ENCODE measurements at places on chromosomes 5 and 9.

DNA sequence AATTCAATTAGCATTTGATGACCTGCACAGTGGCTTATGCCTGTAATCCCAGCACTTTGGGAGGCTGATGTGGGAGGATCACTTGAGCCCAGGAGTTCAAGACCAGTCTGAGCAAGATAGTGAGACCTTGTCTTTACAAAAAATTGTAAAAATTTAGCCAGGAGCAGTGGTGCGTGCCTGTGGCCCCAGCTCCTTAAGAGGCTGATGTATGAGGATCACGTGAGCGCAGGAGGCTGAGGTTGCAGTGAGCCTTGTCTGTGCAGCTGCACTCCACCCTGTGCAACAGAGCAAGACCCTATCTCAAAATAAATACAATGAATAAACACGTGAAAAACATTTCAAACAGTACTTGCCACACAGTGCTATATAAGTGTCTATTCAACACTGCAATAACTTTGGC is 4.2 kb downstream of the ABCA1 start:
- DNase-seq, result peak; percentile 22

- peak; percentile 67 for DNase-seq
These were observed 7.0 kb downstream of the DIPK1B start for GRCh38 chr9:136719195-136719880.

GRCh38 chr5:112290691-112291090 is 128.4 kb downstream of the EPB41L4A start:
- DNase-seq, result no peak

DNA sequence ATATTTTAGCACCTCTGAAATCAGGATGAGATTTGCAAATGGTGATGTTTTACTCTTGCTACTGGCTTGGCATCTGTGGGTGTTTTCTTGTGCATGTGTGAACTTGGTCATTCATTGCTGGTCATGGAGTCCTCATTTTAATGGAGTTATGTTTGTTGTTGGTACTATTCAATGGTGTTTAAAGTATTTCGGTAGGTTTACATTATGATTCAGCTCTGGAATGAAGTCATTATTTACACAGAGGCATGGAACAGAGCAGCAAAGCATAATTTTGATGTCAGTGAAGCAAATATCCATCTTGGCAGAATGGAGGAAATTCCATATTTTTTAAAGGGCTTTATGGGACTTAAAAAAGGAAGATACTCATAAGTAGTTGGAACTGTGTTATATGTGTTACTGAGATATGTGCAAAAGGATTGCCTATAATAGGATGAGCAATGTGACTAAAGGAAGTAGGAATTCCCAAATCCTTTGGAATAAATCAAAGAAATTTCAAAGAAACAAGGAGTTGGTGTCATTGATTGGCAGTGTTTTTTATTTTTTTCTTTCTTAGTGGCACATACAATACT is 147.4 kb downstream of the ACTBL2 start:
- no peak for DNase-seq

DNA sequence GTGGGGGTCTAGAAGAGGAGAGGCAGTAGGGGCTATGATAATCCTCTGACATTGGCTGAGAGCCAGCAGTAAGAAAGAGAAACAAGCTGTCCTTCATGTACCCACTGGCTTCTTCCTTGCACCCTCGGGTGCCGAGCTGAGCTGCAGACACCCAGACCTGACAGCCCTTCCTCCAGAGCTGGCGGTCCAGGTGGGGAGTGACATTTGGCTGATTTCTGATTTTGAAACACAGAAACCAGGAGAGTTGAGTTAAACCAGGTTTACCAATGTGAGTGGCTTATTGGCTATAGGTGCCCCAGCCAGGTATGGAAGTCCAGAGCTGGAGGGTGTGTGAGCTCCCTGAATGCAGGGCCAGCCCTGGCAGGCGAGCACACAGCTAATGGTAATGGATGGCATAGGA is 59.2 kb downstream of the GADD45G start:
- no peak for DNase-seq

- DNase-seq, result peak; percentile 64
These were observed 8.0 kb upstream of the HABP4 start for GRCh38 chr9:96441798-96442445.

DNA sequence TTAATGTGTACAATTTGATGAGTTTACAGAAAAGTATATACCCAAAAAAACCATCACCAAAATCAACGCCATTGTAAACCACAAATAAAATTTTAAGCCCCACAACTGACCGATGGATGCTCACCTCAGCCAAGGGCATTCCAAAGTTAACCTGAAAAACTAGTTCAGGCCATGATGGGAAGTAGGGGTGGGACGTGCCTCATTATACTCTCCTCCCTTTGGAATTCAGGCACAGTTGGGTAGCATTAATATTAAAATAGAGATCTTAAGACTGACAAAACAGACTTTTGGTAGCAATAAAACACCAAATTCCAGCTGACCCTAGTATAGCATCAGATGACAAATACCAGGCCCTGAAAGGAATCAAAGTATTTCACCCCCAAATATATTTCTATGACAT is 129.0 kb downstream of the CDH18 start:
- no peak for DNase-seq

- no peak for DNase-seq
These were observed 541.7 kb downstream of the EFNA5 start for GRCh38 chr5:107129051-107129450.

DNA sequence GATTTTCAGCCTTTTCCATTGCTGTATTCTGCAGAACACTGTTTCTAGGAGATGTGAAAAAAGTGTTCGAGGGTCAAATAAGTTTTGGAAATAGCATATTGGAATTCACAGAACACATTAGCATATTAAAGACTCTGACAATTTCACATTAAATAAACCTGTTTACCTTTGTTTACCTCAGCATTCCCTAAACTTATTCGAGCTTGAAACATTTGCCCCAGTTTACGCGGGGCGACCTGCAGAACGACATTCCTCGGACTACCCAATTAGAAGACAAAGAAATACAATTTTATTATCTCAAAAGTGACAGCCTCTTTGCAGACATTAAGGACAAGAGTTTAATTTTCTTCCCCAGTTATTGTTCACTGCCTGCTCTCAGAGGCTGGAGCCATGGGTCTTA is 110.3 kb upstream of the NFIB start:
- no peak for DNase-seq

DNA sequence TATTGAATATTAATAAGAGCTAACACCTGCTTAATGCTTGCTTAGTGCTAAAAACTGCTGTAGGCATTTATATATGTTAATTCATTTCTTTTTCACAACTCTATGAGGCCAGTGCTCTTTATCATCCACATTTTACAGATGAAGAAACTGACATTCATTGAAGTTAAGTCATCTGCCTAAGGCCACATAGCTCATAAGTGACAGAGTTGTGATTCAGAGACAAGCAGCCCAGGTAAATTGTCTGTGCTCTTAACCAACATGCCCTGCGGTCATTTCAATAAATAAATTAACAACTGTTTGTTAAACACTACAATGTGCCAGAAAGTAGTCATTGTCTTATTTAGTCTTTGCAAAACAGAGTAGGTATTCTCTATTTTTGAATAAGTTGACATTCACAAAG is 1354.4 kb upstream of the C9orf72 start:
- no peak for DNase-seq

DNA sequence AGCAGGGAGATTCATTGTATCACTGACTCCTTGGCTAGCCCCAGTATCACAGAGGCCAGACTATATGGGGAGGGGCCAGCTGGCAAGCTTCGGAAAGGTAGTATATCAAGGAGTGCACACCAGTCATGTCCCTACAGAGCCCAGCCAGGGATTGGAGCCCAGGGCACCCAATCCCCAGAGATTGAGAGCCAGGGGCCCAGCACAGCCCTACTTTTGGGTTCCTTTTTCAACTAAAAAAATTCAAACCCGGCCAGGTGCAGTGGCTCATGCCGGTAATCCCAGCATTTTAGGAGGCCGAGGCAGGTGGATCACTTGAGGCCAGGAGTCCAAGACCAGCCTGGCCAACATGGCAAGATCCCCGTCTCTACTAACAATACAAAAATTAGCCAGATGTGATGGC is 5.4 kb upstream of the MYORG start:
- DNase-seq, result no peak

- DNase-seq, result no peak
These were observed 39.2 kb downstream of the DCAF10 start for GRCh38 chr9:37839496-37840461.

DNA sequence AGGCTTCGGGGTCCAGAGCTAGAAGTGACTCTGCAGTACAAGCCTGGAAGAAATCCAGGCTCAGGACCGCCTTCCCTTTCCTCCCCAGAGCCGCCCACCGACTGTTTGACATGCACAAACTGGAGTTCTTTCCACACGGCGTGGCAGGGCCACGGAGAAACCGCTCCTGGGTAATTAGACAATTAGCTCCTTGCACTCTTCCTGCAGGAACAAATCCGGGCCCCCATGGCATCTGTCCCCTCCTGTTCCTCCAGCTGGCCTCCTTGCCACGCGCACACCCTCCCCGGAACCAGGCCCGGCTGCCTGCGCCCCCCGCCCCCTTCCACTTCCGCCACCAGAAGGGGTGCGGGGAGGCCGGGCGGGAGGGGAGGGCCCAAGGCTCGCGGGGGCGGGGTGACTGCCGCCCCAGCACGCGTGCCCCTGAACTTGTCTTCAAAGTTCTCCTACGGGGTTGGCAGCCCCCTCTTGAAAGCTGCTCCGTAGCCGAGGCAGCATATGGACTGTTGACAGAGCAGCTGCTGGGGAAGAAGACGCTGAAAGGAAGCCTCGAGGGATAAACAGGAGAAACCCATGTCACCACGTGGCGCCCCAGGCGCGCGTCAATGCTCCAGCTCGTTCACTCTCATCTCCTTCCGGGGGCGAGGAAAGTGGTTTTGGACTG is 74.3 kb downstream of the SEC61B start:
- peak; percentile 63 for DNase-seq

DNA sequence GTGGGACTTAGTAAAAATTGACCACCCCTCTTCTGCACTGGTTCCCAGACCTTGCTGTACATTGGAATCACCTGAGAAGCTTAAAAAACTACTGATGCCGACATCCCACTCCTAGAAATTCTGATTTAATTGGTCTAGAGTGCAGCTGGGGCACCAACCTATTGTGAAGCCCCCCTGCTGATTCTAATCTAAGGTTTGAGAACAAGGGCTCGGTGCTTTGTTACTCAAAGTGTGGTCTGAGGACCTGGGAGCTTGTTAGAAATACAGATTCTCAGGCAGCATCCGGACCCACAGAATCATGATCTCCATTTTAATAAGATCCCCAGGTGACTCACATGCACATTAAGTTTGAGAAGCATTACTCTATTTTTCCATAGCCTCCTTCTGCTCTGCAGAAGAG is 57.8 kb upstream of the LPAR1 start:
- DNase-seq, result no peak

DNA sequence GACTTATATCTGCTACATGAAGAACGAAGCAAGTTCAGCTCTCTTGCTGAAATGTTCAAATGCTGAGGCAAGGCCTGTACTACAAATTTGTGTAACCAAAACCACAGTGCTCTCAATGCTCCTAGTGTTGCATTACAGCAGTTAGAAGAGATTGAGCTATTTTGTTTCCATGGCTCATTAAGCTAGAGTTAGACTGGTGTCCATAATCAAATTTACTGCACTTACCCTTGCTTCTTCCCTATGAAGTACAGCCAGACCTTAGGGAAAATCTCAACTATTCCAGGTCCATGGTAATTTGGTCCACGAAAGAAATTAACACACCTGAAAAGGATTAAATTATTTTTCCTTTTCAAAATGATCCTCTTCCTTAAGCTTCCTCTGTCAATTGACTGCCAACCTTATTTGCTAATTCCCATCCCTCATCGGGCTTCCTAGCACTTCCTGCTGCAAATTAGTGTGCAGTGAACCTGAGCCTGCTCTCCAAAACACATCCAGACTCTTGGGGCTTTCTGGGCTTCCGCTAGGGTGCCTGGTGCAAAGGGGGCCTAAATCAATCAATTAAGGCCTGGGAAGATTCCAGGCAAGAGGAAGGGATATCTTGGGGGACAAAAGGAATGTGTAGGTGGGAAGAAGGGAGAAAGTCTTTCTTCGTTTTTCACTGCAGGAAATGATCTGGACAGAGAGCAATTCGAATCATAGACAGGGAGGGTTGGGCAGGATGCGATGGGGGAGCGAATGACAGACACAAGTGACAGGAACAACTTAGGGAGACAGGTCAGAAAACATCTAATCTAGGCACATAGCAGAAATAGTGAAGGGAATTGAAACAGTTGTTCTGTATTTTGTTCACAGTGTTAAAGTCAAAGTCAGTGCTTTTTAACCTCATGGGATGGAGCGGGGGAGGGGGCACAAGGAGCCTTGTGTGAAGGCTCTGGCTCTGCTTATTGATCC is 542.4 kb downstream of the RAB3C start:
- no peak for DNase-seq

DNA sequence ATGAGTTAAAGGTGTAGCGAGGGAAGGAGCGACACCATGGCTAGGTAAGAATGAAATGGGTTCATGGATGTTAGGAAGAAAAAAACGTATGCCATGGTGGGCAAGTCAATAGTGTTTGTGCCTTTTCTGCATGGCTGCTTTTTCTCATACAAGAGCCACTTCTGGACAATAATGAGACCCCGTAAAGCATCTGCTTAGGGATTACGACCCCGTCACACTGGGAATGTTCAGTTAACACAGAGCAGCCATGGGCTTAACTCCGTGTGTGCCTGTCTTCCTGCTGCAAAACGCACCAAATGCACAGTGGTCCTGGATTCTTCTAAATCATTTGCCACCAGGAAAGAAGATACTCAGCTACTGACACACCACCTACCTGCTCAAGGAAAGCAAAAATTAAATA is 81.8 kb downstream of the NFIB start:
- no peak for DNase-seq
